Stimulated activated CD8-positive, alpha-beta memory T cell treated with anti-CD3 and anti-CD28 coated beads, Interleukin-4, amount 100 ng/mL, for 1 hour (primary cell): ENCODE measurements at places on chromosomes 7 and 10.

GRCh38 chr7:113100121-113100603, 13.5 kb upstream of the GPR85 start:
- no peak for DNase-seq

GRCh38 chr10:86164174-86164774, 202.3 kb downstream of the GRID1 start:
- DNase-seq, result no peak

DNA sequence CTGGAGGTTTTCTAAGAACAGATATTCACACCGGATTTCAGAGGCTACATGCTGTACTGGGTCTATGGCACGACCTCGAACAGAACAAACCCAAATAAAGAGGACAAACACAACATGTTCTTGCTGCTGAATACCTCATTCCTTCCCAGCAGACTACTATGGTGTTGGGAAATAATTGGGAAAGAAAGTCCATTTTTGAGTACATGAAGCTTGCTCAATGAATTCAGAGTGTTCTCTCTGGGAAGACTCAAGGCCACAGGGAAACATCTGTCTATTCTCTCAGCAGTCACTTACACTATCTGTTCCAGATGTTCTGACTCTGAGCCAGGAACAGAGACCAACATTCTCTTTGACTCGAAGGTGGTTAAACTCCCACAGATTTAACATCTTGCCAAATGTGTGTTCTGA, 30.9 kb downstream of the LAMB1 start:
- DNase-seq, result no peak

GRCh38 chr10:30639946-30640786, 10.6 kb upstream of the LYZL2 start:
- no peak for DNase-seq

GRCh38 chr10:21487416-21488180, 37.9 kb downstream of the SKIDA1 start:
- DNase-seq, result no peak

DNA sequence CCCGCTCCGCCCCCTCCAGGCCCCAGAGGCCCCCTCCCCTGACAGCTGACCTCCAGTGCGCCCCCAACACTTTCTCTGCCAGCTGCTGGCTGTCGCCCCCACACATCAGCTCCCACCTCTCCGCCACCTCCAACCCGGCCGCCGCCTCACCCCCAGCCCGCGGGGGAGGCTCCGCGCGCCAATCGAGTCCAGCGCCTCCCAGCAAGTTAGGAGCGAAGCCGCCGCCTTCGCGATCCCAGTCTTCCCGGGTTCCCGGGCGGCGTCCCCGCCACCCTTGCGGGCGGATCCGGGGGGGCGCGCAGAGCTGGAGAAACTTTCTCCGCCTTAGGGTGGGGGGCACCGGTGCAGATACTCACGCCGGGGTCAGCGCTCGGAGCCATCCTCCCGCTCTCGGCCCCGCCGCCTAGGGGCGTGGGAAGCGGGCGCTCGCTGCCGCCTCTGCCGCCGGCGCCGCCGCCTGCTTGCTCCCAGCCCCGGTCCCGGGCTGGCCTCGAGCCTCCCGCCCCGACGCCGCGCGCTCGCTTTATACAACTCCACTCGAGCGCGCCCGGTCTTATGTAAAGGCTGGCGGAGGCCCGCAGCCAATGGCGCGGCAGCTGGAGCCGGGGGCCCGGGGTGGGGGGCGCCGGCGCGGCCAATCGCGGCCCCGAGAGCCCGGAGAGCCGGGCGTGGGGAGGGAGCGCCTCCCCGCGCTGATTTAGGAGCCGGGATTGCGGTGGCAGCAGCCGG, at the start of gene CRTAC1:
Gene CRTAC1, minus strand, starts transcription at position 529 of the 729 bp plus-strand sequence. Its CDS starts 149 bp downstream, at position 380.
- no peak for DNase-seq

DNA sequence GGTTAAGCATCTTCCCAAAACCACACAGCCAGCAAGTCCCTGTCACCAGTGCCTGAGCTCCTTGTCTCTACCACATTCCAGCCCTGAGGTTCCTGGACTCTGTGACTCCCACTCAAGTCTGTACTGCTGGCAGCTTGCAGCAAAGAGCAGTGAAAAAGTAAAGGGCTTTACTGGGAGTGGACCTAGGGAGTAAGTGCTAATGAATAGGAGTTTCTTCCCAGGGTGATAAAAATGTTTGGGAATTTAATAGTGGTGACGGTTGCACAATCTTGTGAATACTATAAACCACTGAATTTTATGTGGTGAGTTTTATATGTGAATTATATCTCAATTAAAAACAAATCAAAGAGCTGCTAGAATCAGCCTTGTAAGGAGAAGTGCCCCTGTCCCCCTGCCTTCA, 22.6 kb downstream of the HSPA12A start:
- no peak for DNase-seq

GRCh38 chr10:1567152-1567551, 170.2 kb downstream of the ADARB2 start:
- no peak for DNase-seq
